ENCODE measurements at places on chromosomes 1 and 21.

DNA sequence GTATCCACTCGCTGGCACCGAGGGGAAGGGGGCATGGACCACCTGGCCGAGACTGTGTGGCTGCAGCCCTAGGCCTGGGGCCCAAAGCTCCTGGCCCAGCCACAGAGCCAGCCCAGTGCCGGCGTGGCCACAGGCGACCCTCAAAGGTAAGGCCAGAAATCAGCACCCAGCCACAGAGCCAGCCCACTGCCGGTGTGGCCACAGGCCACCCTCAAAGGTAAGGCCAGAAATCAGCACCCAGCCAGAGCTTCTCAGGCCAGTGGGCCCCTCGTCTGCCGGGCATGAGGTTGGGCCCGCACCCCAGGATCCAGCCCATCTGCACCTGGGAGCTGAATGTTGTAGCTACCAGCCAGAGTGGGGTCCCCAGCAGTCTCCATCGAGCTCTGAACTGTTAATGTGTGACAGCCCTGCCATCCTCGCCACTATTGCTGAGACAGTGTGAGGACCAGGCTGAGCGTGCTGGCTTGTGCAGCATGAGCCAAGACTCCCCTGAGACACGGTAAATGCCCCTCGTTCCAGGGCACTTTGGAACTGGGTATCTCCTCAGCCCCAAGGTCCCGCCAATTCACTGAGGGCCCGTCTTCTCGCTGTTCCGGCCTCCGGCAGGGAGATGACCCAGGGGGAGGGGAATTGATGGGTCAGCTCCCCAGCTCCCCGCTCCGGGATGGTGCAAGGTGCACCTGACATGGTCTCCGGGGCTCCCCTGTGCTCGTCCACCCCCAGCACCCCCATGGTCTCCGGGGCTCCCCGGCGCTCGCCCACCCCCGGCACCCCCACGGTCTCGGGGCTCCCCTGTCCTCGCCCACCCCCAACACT is 4.7 kb upstream of the FTCD start:
- DNase-seq = no peak

- peak; percentile 42 for DNase-seq
Measured at GRCh38 chr1:39132505-39133339, 71.8 kb upstream of the MACF1 start.

- no peak for DNase-seq
Measured at GRCh38 chr1:211497489-211498045, 5.6 kb upstream of the RD3 start.

GRCh38 chr1:184329962-184330868 is 56.6 kb upstream of the C1orf21 start:
- DNase-seq = no peak

DNA sequence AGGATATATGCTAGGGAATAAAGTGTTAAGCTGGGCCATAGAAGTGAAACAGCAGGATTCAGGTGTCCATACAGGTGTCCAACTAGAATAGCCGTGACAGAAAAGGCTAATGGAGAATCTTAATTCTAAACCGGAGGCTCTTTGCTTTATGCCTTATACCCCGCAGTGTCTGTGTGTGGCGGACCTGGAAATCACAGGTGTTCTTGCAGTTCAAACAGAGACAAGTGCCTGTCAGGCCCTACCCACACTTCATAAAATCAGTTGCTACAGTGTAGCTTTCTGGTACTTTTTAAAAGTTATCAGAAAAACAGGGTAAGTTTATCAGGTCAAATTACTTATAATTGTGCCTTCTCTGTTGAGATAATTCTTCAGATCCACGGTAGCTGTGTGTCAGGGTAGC is 293.9 kb downstream of the LRRC7 start:
- DNase-seq = no peak

DNA sequence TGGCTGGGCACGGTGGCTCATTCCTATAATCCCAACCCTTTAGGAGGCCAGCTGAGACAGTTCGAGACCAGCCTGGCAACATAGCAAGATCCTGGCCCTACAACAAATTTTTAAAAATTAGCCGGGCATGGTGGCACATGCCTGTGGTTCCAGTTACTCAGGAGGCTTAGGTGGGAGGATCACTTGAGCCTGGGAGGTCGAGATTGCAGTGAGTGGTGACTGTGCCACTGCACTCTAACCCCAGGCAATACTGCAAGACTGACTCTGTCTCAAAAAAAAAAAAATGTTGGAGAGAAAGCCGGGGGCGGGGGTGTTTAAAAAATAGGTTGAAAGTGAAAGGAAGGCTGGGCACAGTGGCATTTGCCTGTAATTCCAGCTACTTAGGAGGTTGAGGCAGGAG is 16.5 kb downstream of the CLDN19 start:
- no peak for DNase-seq

- no peak for DNase-seq
Measured at GRCh38 chr1:106879538-106879937, 176.9 kb upstream of the PRMT6 start.

GRCh38 chr1:231106347-231106746 is 55.5 kb upstream of the TRIM67 start:
- no peak for DNase-seq

DNA sequence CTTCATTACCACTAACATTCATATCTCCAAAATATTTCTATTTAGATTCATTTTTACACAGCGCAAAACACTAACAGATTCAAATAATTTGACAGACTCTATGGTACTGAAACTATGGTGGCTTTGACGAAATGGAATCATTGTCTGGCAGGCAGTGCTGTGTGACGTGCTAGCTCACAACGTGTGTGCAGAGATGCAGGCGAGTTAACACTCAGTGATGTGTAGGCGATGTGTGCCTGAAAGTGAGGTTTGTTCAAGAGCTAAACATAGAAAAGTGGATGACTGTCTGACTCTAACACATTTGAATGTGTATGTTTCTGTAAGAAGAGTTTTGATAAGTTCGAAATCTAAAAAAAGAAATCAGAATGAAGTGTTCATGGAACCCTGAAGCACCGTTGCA is 97.7 kb downstream of the RYR2 start:
- no peak for DNase-seq

- no peak for DNase-seq
Measured at GRCh38 chr21:32708069-32708468, 19.7 kb downstream of the SYNJ1 start.

- no peak for DNase-seq
Measured at GRCh38 chr1:167717351-167717750, 4.4 kb upstream of the MPZL1 start.

DNA sequence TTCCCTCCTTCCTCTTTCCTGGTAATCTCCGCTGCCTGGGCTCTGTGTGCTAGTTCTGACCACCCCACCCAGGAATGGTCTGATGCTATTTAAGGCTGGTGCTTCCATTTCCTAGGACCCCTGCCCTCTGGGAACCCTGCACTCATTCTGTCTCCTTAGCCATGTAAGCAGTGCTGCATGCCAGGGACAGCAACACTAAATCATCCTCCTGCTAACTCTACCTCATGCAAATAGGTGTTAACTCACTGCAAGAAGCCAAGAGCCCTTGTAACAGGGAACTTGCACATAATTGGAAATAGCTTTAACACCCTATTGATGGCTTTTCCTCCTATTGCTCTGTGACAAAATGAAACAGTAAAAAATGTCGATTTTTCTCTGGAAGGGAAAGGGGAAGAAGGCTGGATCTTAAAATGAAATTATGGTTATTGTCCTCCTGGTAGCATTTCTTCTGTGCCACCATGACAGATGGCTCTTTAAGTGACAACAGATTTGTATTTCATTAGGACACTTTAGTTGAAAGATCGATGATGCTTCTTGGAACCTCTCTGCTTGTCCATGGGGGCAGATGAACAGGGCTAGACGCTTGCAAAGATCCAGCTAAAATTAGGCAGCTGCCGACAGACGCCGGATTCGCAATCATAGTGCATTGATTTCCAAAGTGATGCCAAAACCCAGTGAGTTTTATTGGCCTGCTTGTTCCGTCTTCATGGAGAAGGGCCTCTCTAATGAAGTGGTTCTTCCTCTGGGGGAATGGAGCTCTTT is 551.7 kb downstream of the MATN1 start:
- DNase-seq = peak; percentile 36

GRCh38 chr1:8496473-8496872 is 178.6 kb downstream of the SLC45A1 start:
- no peak for DNase-seq

GRCh38 chr1:97603776-97604175 is 317.1 kb downstream of the DPYD start:
- DNase-seq = no peak

GRCh38 chr1:109396513-109396839 is 1.2 kb downstream of the SORT1 start:
- no peak for DNase-seq
